Stimulated activated CD4-positive, alpha-beta T cell treated with anti-CD3 and anti-CD28 coated beads, Interleukin-15, amount 100 ng/mL, for 1 hour (primary cell): ENCODE measurements at places on chromosomes 5 and 9.

- no peak for DNase-seq
Observed at GRCh38 chr5:102937894-102938293, 182.0 kb downstream of the GIN1 start.

- DNase-seq: no peak
Observed at GRCh38 chr5:5540065-5540464, 117.6 kb downstream of the ICE1 start.

DNA sequence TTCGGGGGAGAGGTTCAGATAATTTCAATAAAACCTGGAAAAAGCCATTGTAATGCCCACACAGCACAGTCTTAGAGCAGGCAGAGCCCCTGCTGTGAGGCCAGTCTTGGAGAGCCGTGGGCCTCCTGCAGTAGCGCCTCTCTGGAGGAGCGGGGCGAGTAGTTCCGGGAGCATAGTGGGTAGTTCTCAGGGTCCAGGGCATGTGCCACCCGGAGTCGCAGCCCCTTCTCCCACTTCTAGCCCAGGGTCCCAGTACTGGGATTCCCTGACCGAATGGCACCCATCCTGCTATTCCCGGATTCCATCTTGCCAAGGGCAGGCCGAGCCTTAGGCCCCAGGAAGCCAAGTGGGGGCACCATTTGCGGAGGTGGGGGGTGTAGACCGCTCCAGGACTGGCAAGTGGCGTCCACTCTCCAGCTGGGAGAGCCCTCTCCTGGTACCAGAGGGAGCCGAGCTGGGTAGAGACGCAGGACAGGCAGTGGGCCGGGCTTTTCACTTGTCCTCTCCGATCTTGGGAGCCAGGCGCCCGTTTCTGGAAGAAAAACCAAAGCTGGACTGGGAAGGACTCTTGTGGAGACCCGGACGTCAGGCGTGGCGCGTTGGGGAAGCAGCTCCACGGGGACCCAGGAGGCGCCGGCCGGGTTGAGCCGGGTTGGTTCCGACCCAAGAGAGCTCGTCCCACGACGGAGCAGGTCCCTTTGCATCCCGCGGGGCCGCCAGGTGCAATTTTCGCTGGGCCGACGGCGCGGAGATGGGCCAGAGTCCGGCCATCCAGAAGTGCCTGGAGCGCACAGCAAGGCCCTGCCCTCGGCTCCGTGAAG is 12.1 kb downstream of the PROP1 start:
- DNase-seq: no peak

- no peak for DNase-seq
Observed at GRCh38 chr5:33231935-33232334, 208.8 kb upstream of the TARS1 start.

- no peak for DNase-seq
Observed at GRCh38 chr9:129666575-129666974, 1.1 kb downstream of the PRRX2 start.

DNA sequence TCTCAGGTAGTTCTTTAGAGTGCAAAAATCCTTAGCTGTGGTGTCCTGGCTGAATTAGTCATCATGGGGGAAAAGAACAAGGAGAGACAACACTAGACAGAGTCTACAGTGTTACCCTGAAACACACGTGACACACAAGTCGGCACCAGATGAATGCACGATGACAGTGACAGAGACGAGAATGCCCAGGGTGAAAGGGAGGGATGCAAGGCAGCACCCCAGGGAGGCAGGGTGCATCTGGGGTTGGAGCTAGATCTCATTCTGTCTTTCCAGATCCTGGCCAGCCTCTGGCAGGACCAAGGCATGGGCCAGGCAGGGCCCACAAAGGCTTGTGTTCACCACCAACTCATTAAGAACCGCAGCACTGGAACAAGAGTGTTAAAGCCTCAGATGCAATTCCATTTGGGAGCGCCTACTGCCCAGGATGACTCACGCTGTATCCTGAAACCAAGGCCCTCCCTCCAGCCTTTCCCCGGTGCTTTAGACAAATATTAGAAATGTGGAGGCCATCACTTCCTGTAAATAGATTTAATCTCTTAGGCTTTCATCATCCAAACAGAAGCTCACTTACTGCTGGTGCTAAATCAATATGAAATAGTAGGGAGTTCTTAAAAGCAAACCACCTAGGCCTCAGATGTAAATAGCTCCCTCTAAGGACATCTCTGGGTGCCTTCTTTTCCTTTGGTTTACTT is 56.1 kb downstream of the IRX2 start:
- DNase-seq: no peak

DNA sequence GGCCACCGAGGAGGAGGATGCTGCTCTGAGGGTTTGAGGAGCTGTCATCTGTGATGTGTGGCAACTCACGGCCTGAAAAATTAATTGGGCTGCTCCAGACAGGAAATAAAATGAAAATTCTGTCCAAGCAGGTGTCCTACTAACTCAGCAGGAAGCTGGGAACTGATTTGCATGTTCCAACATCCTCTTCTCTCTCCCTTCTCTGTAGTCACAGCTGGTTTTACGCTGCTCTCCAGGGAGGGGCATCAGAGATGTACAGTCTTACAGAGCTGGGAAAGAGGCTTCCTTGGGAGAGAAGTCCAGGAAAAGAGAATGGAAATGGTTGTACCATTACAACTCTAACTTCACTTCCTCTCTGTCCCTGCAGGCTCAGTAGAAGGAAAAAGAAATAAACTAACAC is 24.2 kb upstream of the SIL1 start:
- no peak for DNase-seq

GRCh38 chr9:4640027-4640426 is 22.1 kb upstream of the PLPP6 start:
- peak; percentile 18 for DNase-seq

DNA sequence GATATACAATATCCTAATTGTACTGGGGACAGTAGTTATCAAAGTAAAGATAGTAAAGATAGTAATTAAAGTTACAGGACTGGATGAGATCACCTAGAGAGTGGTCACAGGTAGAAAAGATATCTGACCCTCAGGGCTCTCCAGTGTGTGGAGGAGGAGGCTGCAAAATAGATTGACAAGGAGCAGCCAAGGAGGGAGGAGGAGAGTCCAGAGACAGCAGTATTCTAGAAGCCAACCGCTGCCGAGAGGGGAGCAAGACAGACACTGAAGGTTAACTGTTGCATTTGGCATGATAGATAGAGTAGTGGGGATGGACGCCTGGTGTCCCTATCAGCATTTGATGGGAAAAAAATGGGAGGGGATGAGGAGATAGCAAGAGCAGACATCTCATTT is 17.0 kb upstream of the F2RL1 start:
- DNase-seq: no peak

DNA sequence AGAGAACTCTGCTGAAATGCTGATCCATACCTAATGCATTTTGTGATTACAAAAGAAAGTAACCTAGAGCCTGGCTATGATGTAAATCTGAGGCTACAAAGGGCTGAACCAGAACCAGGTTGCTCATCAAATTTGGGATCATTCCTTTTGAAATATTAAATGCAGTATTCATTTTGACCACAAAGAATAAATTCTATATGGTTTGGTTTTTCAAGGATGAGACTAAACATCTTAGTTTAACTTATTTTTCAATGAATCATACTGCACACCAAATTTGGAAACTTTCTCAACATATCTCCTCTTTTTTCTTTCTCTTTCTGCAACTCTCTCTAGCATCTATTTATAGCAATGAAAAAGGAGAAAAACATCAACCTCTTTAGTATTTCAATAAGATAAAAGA is 46.5 kb downstream of the CEMIP2 start:
- no peak for DNase-seq

- no peak for DNase-seq
Observed at GRCh38 chr5:77881528-77881927, 105.4 kb upstream of the TBCA start.

GRCh38 chr5:31607546-31607945 is 31.4 kb upstream of the PDZD2 start:
- DNase-seq: no peak

GRCh38 chr9:93684806-93685543 is 108.6 kb downstream of the PHF2 start:
- no peak for DNase-seq
